CD4-positive, alpha-beta T cell treated with Interleukin-17A for 1 hour (primary cell): ENCODE measurements at places on chromosomes 16 and 17.

- no peak for DNase-seq
Observed at GRCh38 chr17:3813171-3813570, 12.2 kb upstream of the ITGAE start.

- no peak for DNase-seq
Observed at GRCh38 chr17:75722076-75722475, 817 bp downstream of the ITGB4 start.

DNA sequence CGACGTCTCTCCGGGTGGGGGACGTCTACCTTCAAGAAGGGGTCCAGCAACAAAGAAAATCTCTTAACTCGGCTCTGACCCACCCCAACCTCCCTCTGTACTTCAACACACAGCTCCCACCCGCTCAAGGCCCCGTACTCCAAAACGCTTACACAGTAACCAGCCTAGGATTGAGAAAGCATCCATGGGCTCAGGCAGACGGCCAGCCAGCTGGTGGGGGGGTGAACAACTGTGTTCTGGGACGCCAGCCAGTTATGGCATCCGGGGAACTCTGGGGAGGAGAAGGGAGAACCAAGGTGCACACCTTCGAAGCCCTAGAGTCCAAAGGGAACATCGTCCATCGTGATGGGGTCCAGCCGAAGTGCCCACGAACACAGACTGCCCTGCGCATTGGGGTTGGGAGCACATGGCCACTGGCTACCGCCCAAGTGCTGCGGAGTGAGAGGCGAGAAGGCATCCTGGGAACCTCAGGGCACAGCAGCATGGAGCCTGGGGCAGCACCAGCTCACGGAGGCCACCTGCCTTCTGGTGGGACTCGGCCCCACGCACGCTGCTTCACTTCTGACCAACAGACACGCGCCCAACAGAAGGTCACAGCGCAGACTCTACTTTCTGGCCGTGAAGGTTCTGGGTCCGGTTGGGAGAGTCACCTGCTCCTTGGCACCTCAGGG, 14.3 kb downstream of the SLC16A3 start:
- DNase-seq: no peak

DNA sequence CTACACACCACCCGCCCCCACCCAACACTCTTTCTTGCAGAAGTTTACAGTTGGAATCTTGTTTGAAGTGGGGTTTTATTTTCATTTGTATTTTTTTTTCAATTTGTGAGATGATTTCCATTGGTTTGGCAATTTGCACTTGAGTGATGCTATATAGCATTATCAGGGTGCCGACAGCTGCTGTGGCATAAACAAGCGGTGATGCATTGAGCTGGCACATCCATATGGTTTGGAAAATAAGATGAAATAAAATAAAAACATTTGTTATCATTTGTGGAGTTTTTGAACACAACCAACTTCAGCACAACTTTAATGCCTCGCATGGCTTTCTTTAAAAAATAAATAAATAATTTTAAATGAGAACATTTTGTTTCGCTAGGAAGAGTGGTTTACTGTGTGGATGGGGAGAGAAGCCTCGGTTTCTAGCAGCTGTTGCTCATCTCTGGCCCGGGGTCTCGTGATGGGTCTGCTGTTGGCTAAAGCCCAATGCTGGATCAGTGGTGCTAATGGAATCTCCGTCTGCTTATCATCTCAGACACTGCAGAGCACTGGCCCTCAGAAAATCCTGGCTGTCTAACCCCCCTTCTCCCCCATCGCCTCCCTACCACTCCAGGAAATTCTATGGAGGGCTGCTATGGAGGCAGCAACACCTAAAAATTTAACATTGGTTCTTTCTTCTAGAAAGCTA, 192.3 kb upstream of the MAF start:
- DNase-seq: no peak

- peak; percentile 44 for DNase-seq
Observed at GRCh38 chr17:82231562-82232321, 2.9 kb downstream of the SLC16A3 start.

GRCh38 chr16:1075546-1075945, 3.0 kb downstream of the SSTR5 start:
- DNase-seq: no peak

GRCh38 chr17:43823350-43824084, 9.4 kb downstream of the MPP3 start:
- DNase-seq: no peak

- DNase-seq: no peak
Observed at GRCh38 chr16:87375426-87376135, 8.0 kb downstream of the FBXO31 start.

DNA sequence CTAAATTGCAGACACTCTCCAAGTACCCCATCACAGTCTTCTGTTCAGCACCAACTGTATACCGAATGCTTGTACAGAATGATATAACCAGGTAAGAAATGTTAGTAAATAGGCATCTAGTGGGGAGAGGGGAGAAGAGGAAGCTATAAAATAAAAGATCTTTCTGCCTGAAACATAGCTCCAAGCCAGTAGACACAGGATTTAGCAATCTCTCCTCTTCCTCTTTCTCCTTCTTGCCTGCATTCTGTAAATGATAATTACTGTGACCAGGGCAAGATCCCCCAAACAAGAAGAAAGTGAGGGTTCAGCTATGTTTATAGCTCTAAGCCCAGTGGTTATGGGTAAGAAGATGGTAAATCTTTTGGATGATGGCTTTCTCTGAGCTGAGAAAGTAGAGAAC, 17.9 kb downstream of the ACSM3 start:
- no peak for DNase-seq

DNA sequence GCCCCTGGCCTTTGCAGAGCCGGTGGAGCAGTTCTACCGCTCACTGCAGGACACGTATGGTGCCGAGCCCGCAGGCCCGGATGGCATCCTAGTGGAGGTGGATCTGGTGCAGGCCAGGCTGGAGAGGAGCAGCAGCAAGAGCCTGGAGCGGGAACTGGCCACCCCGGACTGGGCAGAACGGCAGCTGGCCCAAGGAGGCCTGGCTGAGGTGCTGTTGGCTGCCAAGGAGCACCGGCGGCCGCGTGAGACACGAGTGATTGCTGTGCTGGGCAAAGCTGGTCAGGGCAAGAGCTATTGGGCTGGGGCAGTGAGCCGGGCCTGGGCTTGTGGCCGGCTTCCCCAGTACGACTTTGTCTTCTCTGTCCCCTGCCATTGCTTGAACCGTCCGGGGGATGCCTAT, 29.5 kb downstream of the CIITA start:
- no peak for DNase-seq

DNA sequence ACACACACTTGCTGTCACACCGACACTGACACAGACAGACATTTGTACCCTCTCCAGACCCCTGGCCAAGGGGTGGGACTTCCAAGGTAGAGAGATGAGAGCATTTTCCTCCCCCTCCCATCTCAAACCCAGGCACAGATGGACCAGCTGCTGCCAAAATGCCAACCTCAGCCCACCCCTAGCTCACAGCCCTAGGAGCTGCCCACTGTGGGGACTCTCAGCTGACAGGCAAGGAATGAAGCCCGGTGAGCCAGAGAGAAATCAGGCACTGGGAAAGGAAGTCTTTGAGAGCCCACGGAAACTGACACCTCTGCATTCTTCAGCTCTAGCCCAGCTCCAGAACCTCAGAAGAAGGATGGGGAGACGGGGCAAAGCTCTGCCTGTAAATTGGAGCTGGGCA, 2.8 kb downstream of the ETV4 start:
- DNase-seq: no peak

GRCh38 chr17:73521376-73521775, 122.9 kb downstream of the SDK2 start:
- DNase-seq: no peak

DNA sequence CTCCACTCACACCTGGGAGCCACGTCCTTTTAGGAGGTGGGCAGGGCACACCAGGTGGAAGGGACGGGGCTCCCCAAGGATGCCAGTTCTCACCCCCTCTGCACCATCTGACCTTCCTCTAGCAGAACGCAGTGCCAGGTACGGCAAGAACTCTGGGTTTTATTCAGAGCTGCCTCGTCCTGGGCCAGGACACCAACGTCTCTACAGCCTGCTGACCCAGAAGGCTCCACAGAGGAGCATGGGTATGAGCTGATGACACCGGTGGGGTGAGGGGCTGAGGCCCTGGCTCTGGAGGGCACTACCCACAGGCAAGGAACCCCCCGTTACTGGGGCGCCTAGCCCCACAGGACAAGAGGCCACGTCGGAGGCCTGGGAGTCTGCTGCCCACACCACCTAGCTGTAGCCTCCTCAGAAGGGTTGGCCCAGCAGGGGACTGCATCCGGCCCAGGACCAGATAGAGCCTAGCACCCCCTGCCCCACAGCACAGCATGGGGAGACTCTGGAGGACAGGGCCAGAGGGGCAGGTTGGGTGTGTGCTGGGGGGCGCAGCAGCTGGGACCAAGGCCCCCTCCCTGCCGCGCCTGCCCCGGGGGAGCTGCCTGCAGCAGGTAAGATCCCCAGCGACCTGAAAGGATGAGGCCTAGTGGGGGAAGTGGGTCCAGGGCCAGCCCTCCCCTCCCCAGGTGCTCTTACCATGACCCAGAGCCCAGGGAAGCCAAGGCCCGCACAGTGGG, 13.9 kb downstream of the BCAR1 start:
- no peak for DNase-seq

DNA sequence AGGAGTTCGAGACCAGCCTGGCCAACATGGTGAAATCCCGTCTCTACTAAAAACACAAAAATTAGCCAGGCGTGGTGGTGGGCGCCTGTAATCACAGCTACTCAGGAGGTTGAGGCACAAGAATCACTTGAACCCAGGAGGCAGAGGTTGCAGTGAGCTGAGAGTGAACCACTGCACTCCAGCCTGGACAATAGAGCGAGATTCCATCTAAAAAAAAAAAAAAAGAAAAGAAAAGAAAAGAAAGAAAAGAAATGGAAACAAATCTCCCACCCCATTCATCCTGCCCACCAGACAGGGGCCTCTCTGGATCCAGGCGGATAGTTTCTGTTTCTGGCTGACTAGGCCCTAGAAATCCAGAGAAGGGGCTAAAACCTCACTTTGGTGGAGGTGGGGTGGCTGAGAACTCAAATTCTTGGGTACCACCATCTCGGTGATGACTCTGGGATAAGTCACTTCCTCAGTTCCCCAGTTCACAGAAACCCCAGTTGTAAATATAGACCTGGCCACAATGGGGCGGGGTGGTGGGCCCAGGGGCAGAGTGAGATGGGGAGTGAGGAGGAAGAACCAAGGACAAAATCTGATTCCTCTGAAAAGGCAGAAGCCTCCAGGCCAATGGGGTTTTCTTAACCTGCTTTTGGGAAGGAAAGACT, 22.2 kb downstream of the SOCS1 start:
- peak; percentile 59 for DNase-seq

DNA sequence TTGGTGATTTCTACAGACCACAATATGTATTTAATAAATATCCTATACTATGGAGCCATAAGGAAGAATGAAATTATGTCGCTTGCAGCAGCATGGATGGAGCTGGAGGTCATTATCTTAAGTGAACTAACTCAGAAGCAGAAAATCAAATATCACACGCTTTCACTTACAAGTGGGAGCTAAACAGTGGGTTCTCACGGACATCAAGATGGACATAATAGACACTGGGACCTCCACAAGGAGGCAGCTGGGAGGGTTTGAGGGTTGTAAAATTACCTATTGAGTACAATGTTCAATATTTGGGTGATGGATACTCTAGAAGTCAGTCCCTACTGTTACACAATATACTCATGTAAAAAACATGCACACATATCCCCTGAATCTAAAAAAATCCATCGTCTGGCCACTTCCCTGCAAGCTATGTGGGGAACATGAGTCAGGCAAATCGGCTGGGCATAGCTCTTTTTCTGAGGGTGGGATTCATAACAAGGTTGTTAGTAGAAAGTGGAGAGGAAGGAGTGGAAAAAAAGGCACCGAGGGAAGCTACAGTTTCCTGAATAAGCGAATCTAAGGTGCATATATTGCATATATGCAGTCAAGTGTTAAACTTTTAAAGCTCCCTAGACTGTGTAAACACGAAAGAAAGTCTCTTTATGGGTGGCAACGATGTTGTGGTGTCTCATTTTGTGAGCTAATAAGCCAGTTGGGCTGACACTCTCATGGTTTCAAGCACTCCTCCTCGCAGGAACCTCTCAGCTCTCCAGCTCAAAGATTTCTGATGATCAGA, 135.2 kb upstream of the CPHXL start:
- DNase-seq: no peak

- DNase-seq: no peak
Observed at GRCh38 chr17:65756760-65757159, 195.3 kb upstream of the AXIN2 start.

DNA sequence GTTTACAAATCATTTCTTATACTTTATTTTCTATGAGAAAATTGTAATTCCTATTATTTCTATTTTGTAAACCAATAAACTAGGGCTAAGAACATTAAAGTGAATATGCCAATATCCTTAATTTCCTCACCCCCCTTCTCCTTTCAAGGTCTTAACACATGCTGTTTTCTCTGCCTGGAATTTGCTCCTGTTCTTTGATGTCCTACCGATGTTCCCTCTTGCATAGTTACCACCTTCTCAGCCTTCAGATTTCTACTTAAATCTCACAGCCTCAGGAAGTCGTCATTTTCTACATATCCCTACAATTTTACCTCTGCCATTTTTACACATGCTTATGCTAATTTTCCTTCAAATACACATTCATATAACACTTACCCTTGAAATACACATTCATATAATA, 890.9 kb upstream of the CDH8 start:
- no peak for DNase-seq

DNA sequence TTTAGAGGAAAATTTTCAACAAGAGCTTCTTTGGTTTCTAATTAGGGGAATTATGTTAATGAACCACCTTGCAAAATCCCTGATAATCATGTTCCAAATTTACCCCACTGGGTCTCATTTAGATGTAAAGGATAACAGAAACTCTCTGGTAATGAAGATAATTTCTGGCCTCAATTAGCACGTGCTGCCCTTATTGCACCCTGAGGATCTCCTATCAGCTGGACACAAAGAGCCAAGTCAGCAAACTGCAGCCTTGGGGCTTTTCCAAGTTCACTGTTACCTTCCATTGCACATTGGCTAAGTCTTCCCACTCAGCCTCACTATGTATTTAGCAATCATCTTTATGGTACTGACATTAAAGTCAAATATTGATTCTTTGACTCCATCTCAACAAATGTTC, 78.1 kb downstream of the GP2 start:
- DNase-seq: no peak

GRCh38 chr17:44188576-44189403, 2.0 kb downstream of the TMUB2 start:
- DNase-seq: no peak
